ENCODE measurements at places on chromosomes 3 and 15. TPM values are rescaled to one million over a fixed set of nuclear protein-coding genes. Genes with fewer than 3 reads are reported as not detected.

- DNase-seq = no peak
- H3K4me3 ChIP-seq = no peak overlapping the region
- H3K4me1 ChIP-seq = no peaks in the 10 kb centered on the region
- no peaks in the 10 kb centered on the region for H3K36me3 ChIP-seq
- no peaks in the 10 kb centered on the region for H3K27me3 ChIP-seq
Measured at GRCh38 chr3:192275741-192276355, 451.5 kb downstream of the FGF12 start.

DNA sequence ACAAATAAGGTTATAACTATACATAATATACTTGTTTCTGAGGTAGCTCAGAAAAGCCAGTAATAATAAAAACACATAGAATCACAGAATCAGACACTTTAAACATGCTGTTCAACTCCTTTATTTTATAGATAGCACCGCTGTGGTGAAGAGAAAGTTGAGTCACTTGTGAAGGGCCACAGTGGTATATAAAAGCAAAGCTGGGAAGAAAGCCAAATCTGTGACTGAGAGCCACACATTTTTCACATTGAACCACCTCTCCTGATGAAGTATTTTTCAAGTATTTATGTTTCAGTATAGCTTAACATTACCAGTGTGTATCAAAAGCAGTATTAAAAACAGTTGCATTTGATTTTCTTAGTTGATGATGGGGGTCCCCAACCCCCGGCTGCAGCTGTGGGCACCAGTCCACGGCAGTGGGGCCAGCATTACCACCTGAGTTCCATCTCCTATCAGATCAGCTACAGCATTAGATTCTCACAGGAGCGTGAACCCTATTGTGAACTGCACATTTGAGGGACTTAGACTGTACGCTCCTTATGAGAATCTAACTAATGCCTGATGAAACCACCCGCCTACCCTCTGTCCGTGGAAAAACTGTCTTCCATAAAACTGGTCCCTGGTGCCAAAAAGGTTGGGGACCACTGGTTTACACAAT lies 46.2 kb downstream of the TBL1XR1 start:
- H3K4me3 ChIP-seq = no peak overlapping the region
- no peaks in the 10 kb centered on the region for H3K4me1 ChIP-seq

DNA sequence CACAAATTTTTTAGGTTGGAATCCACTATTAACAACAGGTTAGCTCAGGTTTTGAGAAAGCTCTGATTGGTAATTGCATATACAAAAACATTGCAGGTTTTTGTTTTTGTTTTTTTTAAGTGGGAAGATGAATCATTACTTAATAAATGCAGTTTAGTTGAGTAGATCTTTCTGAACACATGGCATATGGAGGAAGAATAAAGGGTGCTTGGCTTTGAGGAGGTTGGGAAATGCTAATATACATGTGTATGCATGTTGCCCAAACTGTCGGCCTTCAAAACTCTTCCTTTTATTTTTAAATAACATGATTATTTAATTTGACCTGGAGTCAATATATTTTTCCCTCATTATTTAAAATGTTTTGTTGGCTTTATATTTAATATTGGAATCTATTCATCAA lies 32.8 kb downstream of the ZBTB38 start:
- no peak for DNase-seq
- no peak overlapping the region for H3K4me3 ChIP-seq
- H3K27me3 ChIP-seq = no peaks in the 10 kb centered on the region
- H3K36me3 ChIP-seq = no peaks in the 10 kb centered on the region
- peak overlapping the region; percentile 99 for H3K27ac ChIP-seq

DNA sequence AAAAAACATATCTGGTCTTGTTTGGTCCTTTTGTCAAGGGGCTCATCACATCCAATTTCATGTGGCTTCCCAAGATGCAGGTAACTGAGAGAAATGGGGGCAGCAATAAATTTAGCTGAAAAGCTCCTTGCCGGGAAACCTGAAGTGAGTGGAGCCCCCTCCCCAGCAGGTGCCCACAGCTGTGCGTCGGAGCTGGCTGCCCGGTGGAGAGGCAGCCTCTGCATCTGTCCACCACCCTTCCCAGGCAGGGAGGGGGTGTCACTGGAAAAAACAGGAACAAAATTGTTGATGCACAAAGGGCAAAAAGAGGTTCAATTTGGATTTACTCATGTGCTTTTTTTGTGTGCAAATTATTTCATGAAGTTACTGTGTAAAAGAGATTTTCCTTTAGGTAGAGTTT lies 249.4 kb upstream of the LYSMD4 start:
- H3K36me3 ChIP-seq = no peaks in the 10 kb centered on the region
- H3K4me1 ChIP-seq = peaks cover 6% of the 10 kb centered on the region
- no peak for DNase-seq
- no peak overlapping the region for H3K27ac ChIP-seq

DNA sequence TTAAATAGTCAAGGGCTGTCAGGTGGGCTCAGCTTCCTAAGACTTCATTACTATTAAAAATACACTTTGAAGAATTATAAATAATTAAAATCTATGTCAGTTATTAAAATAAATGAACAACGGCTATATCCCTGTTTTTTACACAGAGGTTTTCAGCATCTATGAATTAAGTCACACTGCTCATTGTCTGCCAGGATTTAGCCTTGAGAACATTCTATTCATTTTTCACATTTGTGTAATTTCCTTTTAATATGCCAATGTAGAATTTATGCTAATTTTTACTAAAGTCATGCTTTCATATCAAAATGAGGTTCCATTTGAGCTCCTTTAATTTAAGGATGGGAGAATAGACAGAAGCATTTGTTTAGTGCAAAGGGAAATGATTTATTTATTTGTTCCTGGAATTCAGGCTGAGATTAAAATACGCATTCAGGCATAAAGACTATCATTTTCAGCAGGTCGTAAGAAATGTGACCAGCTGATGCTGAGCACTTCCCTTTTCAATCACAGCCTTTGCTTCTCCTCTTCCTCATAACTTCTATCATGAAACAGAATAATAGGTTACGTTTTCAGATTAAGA lies 345.1 kb downstream of the MFSD1 start:
- H3K4me3 ChIP-seq = no peak overlapping the region
- H3K4me1 ChIP-seq = no peaks in the 10 kb centered on the region
- no peaks in the 10 kb centered on the region for H3K36me3 ChIP-seq
- H3K27ac ChIP-seq = no peak overlapping the region
- DNase-seq = no peak

DNA sequence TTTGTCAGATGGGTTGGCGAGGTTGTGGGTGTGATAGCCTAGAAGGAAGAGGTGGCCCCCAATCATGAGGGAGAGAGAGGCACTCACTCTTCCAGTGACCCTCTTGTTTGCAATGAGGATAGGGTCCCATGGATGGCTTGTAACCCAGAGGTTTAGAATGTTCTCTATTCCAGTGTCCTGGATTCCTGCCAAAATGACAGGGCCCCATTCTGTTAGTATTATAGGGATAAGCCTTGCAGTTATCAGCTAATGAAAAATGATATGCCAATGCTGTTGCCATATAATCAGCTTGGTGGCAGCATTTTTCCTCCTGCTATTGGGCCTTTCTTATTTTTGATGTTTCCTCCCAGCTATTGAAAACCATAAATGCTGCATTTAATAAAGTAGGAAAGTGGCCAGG lies 23.3 kb upstream of the SENP7 start:
- H3K27ac ChIP-seq = no peak overlapping the region
- no peak overlapping the region for H3K4me3 ChIP-seq
- no peak for DNase-seq
- H3K4me1 ChIP-seq = no peaks in the 10 kb centered on the region
- H3K27me3 ChIP-seq = no peaks in the 10 kb centered on the region
- no peaks in the 10 kb centered on the region for H3K36me3 ChIP-seq

GRCh38 chr15:29736012-29736743 lies 86.1 kb downstream of the TJP1 start:
- H3K4me3 ChIP-seq = no peak overlapping the region
- H3K36me3 ChIP-seq = no peaks in the 10 kb centered on the region
- DNase-seq = no peak

DNA sequence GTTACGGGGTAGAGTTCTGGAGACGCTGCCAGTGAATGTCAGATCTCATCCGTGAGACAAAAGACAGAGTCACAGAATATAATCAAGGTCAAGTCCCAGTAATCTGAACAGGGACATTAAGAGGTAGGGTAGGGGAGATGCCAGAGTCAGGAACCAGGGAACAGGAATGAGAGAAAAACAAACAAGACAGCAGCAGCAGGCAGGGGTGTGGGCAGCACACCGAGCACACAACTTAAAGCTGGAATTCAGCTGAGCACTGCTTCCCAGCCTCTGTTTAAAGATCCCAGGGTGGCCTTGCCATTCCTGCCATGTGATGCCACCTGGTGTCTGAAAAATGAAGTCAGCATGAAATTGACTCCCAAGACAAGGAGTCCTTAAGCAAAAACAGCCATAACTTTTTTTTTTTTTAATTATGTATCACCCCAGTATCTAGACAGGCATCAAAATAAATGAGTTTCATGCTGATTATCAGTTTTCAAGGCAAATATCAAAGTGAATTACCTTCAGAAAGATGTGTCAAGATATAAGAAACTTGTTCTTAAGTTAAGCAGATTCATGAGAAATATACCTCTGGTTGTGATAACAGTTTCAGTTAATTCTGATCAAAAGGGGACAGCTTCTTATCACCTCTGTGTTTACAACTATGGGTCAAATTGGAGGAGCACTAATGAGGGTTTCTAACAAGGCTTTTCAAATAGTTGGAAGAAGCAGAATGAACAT lies 203.7 kb downstream of the SLC9A9 start:
- no peaks in the 10 kb centered on the region for H3K27me3 ChIP-seq
- peak; percentile 72 for DNase-seq
- H3K27ac ChIP-seq = no peak overlapping the region
- H3K4me3 ChIP-seq = no peak overlapping the region
- no peaks in the 10 kb centered on the region for H3K4me1 ChIP-seq
- H3K36me3 ChIP-seq = no peaks in the 10 kb centered on the region

The CCNB2 gene
- total RNA-seq = 54.2 TPM

GRCh38 chr3:152149832-152150231 lies 118.9 kb upstream of the MBNL1 start:
- H3K4me1 ChIP-seq = no peaks in the 10 kb centered on the region
- no peaks in the 10 kb centered on the region for H3K36me3 ChIP-seq
- no peaks in the 10 kb centered on the region for H3K27me3 ChIP-seq
- no peak for DNase-seq
- no peak overlapping the region for H3K4me3 ChIP-seq

The ARGFX gene
- 0.55 TPM for total RNA-seq

DNA sequence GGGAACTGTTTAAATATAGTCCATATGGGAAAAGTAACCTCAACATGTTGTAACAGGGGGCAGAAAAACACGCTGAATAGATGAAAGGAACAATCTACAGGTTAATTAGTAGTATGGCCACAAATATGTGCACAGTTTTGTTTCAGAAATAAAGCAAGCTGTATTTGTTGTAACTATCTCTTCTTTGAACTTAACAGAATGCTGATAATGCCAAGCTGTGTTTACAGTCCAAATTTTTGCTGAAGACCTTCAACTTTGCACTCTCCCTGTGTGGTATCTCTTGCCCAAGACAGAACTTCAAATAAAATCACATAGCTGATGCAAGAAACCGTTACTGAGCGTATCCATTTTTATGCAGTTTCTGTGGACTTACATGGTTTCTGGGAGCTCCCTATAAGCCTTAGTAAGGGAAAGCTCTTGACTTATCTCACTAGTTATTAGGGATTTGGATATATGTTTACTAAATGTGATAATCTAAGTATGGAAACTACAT lies 425.4 kb upstream of the TPRG1 start:
- H3K27me3 ChIP-seq = no peaks in the 10 kb centered on the region
- no peaks in the 10 kb centered on the region for H3K36me3 ChIP-seq
- H3K4me1 ChIP-seq = peaks cover 6% of the 10 kb centered on the region
- no peak overlapping the region for H3K4me3 ChIP-seq
- DNase-seq = no peak

The FAM107A gene
- 14.8 TPM for total RNA-seq

GRCh38 chr15:29086891-29087290 lies 182.7 kb downstream of the NSMCE3 start:
- no peak overlapping the region for H3K4me3 ChIP-seq
- H3K36me3 ChIP-seq = no peaks in the 10 kb centered on the region
- H3K27ac ChIP-seq = no peak overlapping the region
- no peaks in the 10 kb centered on the region for H3K4me1 ChIP-seq
- no peak for DNase-seq
- H3K27me3 ChIP-seq = no peaks in the 10 kb centered on the region

The TRPM1 gene
- 4.4 TPM for total RNA-seq

DNA sequence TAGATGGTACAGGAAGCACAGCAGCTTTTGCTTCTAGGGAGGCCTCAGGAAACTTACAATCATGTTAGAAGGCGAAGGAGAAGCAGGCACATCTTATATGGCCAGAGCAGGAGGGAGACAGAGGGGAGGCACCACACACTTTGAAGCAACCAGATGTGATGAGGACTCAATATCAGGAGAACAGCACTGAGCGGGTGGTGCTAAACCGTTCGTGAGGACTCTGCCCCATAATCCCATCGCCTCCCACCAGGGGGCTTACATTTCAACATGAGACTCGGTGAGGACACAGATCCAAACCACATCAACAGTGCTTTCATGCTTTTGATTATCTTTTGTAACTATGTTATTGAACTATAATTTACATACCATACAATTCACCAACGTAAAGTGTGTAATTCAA lies 7.6 kb upstream of the TMEM44 start:
- H3K4me1 ChIP-seq = no peaks in the 10 kb centered on the region
- no peaks in the 10 kb centered on the region for H3K27me3 ChIP-seq
- no peak overlapping the region for H3K4me3 ChIP-seq
- H3K36me3 ChIP-seq = no peaks in the 10 kb centered on the region
- no peak for DNase-seq

DNA sequence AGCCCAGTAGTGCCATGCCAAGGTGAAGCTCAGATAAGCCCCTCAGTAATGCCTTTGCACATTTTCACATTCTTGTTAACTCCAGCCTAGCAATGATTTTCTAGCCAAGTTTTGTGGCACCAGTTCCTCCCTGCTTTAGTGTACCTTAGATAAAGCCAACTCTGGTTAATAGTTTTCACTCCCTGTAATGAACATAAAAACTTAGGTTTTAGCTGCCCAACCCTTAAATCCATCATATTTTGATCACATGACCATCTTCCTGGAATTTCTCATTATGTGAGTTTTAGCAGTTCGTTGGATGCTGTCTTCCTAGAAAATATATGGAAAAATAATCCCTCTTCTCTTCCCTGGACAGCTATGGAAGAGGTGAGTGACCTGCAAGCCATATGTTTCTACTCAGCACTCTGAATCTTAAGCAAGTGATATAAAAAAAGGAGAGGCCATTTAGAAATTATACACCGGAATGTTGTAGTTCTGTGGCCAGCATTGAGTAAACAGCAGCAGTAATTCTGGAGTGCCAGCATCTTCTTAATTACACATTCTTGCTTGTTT lies 62.2 kb upstream of the P2RY1 start:
- H3K27me3 ChIP-seq = no peaks in the 10 kb centered on the region
- no peak overlapping the region for H3K4me3 ChIP-seq
- no peak overlapping the region for H3K27ac ChIP-seq
- no peak for DNase-seq

- H3K4me1 ChIP-seq = no peaks in the 10 kb centered on the region
- no peaks in the 10 kb centered on the region for H3K36me3 ChIP-seq
- no peak for DNase-seq
- no peaks in the 10 kb centered on the region for H3K27me3 ChIP-seq
- no peak overlapping the region for H3K27ac ChIP-seq
Measured at GRCh38 chr3:150480877-150481276, 65.4 kb downstream of the SERP1 start.

- H3K27me3 ChIP-seq = no peaks in the 10 kb centered on the region
- DNase-seq = peak; percentile 68
- H3K4me3 ChIP-seq = peak within 1 kb of the TSS; percentile 70
- H3K36me3 ChIP-seq = no peaks in the 10 kb centered on the region
Measured at GRCh38 chr15:55588070-55588814, at the start of gene PYGO1. TSS of gene PYGO1 (minus strand) at chr15:55588345. CDS start at chr15:55587883, 462 bp downstream.

The DCUN1D1 gene
- 72.8 TPM for total RNA-seq

GRCh38 chr3:34696831-34697230 lies 898.4 kb downstream of the PDCD6IP start:
- DNase-seq = no peak
- H3K36me3 ChIP-seq = no peaks in the 10 kb centered on the region
- no peak overlapping the region for H3K27ac ChIP-seq
- no peaks in the 10 kb centered on the region for H3K4me1 ChIP-seq
